Ascending aorta (tissue), 2 donors: ENCODE measurements at places on chromosomes 5 and 9. TPM values are rescaled to one million over a fixed set of nuclear protein-coding genes. Genes with fewer than 3 reads are reported as not detected.

The MLLT3 gene
- total RNA-seq: 16.8 TPM

The GAPT gene
- total RNA-seq: not detected

The SPDL1 gene
- total RNA-seq: 5.5 TPM

DNA sequence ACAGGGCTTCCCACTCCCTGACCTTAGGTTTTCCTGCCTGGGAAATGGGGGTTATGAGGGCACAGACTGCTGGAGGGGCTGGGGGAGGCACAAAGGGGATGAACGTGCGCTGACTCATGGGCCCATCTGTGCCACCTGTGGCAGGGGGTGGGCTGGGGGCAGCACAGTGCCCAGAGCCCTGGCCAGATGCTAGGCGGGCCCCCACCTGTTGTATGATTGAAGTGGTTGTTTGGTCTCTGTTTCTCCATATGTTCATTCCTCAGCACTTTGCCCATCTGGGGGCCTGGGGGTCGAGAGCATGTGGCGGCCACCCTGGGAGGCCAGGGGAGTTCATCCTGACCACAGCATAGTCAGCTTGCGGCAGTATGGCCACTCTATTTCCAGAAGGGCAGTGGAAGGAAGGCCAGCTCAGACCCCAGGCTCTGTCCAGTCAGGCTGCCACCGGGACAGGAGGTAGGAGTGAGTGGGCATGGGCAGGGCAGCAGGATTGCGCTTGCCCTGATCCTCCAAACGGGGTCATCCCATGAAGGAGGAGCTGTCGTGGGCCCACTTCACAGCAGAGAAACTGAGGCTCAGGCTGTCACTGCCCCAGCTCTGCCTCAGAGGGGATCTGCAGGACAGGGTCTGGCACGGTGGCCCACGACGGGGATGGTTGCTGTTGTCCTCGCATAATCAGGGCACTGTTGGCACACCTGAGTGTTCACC is 841 bp upstream of the NINJ1 start:
- H3K27me3 ChIP-seq: no peaks in the 10 kb centered on the region
- peak overlapping the region; percentile 99 for H3K27ac ChIP-seq
- peaks cover 23% of the 10 kb centered on the region for H3K4me1 ChIP-seq
- H3K36me3 ChIP-seq: no peaks in the 10 kb centered on the region

GRCh38 chr9:98040212-98040611 is 16.3 kb upstream of the NANS start:
- no peak overlapping the region for H3K4me3 ChIP-seq
- no peak overlapping the region for H3K27ac ChIP-seq
- no peaks in the 10 kb centered on the region for H3K36me3 ChIP-seq
- H3K27me3 ChIP-seq: no peaks in the 10 kb centered on the region

DNA sequence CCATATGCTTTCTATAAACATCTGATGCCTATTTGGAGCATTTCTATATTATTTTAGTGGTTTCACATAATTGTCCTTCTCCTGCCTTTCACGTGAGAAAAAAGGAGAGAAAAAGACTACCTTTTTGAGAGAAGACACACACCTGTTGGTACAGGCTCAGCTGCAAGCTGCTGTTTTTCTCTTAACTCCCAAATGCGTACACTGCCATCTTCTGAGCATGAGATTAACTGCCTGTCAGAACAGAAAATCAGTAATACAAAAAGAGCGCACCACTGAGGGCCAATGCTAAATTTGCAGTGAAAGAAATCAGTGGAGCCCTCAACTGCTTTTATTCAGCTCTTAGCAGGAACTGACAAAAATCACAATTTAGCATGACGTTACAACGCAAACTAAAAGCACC is 54.9 kb downstream of the WDR41 start:
- H3K27ac ChIP-seq: no peak overlapping the region
- H3K4me3 ChIP-seq: no peak overlapping the region
- no peaks in the 10 kb centered on the region for H3K27me3 ChIP-seq

DNA sequence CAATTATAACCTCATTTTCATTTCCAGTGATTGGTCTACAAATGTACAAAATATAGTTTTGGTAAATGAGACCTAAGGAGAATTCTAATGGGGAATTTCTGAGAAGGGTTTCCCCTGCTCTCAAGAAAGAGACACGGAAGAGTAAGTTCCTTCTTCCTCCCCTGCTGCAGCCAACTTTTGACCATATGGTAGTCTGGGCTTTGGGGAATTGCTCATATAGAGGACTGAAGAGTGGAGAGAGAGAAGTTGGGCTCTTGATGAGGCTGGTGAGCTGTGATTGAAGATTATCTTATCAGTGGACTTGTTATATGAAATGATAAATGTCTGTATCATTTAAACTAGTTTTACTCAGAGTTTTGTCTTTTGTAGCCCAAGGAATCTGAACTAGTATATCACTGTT is 4.3 kb upstream of the LNPEP start:
- no peaks in the 10 kb centered on the region for H3K36me3 ChIP-seq
- H3K4me3 ChIP-seq: no peak overlapping the region
- H3K27me3 ChIP-seq: no peaks in the 10 kb centered on the region
- H3K27ac ChIP-seq: no peak overlapping the region
- DNase-seq: no peak

DNA sequence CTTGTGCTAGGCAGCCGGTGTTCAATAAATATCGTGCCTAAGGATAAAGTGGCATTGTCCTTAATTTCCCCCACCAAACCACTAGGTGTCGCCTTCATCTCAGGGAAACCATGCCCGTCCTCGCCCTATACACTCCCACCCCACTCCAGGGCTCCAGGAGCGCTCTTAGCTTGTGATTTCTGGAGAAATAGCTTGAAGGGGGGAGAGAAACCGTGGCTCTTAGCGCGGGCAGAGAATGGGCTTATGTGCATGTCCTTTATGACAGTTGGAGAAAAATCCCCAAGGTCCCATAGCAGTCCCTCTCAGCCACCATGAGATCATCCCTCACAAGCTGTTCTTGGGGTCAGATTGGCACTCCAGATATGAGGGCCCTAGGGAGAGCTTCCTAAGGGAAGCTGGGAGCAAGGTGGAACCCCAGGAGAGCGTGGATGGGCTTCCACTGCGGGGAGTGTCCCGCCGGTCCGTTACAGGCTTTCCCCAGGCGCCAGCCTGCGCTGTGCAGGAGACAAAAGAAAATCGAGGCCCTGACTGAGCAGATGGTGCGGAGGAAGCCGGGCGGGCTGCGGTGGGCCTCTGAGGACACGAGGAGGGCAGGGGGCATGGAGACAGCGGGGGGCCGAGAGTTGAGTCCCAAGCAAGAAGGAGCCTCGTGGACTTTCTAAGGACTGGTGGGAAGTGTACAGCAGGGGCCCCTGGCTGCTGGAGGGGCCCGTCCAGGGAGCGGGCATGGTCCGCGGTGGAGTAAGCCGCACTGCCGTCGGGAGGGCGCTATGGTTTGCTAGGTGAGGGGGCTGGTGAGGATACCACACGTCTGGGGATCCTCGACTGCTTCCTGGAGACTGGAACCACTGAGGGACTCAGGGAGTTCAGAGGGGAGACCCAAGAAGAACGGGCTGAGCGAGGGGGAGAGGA is 750 bp upstream of the NPR2 start:
- DNase-seq: no peak
- H3K27ac ChIP-seq: peak overlapping the region; percentile 87
- no peaks in the 10 kb centered on the region for H3K27me3 ChIP-seq

DNA sequence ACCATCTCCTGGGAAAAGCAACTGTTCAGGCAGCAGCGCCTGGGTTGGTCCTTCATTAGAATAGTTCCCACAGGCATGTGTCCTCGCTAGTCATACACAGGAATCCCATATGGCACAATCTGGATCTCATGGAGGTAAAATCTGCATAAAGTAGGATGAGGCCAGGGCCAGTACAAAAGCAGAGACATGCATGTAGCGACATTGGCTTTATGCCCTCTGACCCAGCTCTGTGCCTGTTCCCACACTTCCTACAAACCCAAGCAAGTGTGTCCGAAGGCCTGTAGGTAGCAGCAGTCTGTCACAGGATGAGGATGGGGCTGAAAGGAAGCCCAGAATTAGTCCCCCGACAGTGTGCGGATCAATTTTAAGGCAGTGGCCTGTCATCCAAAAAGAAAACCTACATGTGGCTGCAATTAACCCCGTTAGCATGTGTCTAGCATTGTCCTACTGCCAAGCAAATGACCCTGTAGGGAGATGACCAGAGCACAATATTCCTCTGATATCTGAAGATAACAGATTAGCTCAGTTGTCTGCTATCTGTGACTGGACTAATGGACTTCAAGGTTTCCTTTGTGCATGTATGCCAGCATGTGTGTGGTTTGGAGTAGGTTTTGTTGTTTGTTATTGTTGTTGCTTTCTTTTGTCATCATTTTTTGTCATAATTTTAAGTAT is 178.8 kb downstream of the TMEM161B start:
- H3K27me3 ChIP-seq: no peaks in the 10 kb centered on the region
- H3K36me3 ChIP-seq: no peaks in the 10 kb centered on the region
- no peaks in the 10 kb centered on the region for H3K4me1 ChIP-seq
- H3K4me3 ChIP-seq: no peak overlapping the region
- H3K27ac ChIP-seq: no peak overlapping the region
